ENCODE measurements at places on chromosomes 1 and 21.
A peak's percentile ranks its signal among the peaks of the same experiment; 100 is the strongest.

- DNase-seq: no peak
Observed at GRCh38 chr1:98387701-98388100, 273.8 kb upstream of the SNX7 start.

- DNase-seq: no peak
Observed at GRCh38 chr1:195173753-195174152, 1434.5 kb downstream of the KCNT2 start.

GRCh38 chr1:111497592-111497991, 5.8 kb downstream of the ADORA3 start:
- no peak for DNase-seq

GRCh38 chr1:87196110-87196827, 132.4 kb upstream of the LMO4 start:
- DNase-seq: no peak

DNA sequence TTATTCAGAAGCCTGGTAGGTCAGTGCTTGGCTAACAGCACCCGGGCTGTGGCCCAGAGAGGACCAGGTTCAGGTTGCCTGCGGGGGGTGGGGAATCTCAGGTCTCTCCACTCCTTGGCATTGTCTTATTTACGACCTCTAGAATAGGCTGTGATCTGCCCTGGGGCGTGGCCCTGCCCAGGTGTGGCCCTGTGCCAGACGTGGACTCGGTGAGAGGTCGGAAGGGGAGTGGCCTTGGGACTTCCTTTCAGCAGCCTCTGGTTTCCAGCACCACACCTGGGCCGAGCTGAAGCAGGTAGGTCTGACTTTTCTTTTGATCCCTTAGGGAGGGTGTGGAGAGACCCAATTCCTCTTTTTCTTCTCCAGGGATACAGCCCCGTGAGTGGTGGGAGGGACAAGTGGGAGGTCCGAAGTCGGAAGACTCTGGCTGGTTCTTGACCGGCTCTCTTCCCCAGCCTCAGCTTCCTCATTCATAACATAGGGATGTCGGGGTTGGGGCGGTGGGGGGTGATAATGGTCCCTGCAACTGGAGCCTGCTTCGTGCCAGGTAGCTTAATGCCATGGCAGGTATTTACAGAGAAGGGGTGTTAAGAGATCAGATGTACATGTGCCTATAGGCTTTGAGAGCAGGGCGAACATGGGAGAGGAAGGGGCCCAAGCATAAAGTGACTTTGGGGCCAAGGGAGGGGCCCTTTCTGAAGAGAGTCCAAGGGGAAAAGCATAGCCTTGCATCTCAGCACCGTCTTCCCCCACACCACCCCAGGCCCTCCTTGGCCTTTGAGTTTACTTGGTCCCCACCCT, 16.5 kb downstream of the ACOT11 start:
- DNase-seq: no peak

DNA sequence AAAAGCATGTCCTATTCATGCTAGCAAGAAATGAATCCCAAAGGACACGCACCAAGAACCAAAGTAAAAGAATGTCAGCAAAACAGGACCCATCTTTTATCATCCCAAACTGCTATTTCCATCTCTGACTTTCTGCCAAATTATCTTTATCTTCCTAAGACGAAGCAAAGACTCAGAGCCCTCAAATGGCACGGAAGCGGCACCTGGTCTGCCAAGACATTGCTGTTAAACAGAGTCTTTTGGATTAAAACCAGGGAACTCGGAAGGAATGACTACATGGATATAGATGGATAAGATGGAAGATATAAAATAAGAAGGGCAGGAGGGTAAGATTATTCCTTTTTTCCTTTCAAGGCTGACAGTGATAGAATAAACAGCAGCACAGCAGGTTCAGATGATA, 60.8 kb upstream of the LBR start:
- no peak for DNase-seq

- no peak for DNase-seq
Observed at GRCh38 chr1:59089922-59090457, 206.9 kb upstream of the FGGY start.

DNA sequence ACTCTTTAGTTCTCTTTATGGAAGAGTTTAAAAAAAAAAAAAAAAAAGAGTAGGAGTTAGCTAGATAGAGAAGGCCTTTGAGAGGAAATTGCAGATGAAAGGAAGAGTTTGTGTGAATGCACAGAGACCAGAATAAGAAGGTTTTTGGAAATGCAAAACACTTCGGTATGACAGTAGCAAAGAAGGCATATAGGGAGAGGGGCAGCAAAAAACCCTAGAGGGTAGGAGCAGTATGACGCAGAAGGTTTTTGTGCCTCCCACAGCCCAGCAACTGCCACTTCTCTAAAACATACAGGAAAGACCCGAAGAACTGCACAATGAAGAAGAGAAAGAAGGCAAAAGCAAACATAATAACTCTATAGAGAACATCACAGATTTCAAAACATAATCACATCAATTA, 84.3 kb downstream of the WDR64 start:
- DNase-seq: no peak

DNA sequence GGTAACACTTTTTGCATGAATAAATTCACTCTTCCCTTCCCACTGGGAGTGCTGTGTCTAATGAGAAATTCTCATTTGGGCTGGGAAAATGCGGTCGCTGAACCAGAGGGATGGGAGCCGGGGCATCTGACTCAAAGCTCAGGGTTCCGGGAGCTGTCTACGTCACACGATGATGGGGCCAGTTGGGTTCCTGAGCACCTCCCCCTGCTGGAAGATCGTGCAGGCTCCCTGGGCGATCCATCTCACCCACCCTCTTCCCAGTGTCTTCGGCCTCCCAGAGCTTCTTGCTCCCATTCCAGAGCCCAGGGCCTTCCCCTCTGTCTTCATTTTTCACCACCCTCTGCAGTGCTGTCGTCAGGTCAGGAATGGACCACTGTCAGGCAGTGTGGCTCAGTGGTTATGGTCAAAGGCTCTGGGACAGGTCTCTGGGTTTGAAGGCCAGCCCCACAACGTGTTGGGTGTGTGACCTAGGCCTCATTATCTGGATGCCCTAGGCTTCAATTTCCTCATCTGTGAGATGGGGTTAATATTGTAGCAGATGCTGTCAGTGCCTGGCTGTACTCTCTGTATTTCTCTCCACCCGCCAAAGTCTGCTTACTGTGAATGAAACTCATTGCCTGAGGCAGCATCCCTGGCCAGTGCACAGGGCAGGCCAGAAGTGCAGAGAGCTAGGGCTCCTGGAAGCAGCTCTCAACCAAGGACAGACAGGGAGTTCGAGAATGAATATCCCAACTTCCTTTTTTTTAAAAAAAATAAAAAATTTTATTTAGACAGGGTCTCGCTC, 31.8 kb downstream of the IGSF21 start:
- DNase-seq: no peak

DNA sequence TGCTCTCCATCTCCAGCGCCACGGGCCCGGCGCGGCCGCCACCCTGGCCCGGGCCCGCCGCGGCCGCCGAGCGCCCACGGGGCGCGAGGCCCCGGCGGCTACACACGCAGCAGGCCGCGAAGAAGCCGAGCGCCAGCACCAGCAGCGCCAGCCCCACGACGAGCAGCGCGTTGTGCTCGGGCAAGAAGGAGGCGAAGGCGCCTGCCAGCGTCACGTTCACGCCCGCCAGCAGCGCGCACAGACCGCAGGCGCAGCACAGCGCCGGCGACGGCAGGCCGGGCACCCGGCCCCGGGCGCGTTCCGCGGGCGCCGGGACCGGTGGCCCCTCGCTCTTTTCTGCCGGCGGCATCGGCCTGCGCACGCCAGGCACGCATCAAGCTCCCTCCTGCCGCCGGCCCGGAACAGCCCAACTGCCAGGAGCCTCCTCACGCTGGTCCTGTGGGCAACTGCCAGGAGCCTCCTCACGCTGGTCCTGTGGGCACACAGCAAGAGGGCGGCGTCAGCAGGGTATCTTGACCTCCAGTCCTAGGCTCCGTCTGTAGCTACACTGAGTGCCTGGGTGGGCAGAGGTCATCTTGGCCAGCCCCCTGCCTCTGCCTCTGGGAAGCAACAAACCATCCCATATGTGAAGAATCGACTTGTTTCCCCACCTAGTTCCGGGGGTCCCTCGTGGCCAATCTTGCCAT, 18.1 kb downstream of the KNCN start:
- DNase-seq: peak; percentile 36

DNA sequence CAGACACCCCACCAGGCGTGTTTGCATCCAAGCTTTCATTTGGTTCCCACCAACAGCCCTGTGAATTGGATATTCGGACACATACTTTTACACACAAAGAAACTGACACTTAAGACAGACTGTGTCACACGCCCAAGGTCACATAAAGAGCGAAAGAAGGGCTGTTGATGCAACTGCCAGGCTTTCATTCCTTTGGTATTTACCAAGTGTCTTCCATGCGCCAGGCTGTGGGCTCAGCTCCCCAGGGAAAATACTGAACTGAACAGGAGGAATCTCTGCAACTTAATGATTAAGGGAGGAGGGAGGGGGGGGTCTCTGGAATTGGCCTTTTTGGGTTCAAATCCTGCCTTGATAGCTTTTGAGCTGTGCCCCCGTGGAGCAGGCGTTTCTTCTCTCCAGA, 122.8 kb downstream of the ACTL8 start:
- DNase-seq: no peak

DNA sequence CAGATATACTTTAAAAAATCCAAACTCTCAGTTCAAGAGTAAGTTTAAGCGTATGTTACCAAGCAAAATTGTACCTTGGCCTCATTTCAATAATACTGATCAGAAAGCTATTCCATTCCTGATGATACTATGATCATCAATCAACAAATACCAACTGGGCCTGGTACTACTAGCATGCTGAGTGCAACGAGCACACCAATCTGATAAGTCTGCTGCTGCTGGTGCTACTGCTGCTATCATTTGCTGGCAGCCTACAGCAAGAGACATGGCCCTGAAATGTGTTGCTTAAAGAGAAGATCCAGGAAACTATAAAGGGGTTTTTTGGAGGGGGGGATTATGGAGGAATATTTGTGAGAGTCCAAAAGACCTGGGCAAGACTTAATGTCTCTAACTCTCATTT, 39.7 kb downstream of the NME7 start:
- no peak for DNase-seq

GRCh38 chr1:78577257-78578100, 42.8 kb upstream of the IFI44L start:
- DNase-seq: no peak

GRCh38 chr1:229410370-229410691, 23.6 kb downstream of the ACTA1 start:
- DNase-seq: no peak

DNA sequence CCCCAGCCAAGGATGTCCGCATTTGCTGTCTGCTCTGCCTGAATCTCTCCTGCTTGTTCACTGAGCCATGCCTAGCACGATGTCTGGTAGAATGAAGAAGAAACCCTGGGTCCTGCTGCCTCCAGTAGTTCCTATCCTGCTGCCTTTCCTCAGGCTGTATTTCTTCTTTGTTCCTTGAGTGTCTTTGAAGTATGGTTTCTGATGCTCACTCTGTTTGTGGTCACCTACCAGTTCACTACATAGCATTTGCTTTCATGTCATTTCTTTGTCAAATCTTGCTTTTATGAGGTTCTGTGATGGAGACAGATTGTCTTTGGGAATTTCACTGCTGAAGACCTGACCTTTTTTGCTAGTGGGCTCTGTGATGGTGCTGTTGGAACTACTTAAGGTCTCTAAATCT, 5.9 kb downstream of the UCK2 start:
- no peak for DNase-seq

DNA sequence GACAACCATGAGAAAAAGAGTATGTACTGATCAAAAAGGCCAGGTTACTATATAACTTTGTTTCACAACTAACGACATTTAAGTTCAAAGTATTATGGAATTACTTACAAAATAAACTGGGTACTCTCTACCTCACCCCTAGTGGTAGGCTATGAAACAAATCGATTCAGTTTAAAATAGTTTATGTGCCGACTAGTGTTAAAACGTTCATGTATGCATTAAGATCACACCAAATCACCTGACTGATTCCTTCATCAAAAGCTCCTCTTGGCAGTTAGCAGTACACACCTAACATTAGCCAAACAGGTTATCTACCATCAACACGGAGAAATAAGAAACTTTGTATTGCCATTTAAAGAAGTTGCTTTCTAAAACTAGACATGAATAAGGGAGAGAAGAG, 137.1 kb downstream of the AKT3 start:
- no peak for DNase-seq

- DNase-seq: no peak
Observed at GRCh38 chr1:209202830-209203532, 380.5 kb upstream of the CAMK1G start.

DNA sequence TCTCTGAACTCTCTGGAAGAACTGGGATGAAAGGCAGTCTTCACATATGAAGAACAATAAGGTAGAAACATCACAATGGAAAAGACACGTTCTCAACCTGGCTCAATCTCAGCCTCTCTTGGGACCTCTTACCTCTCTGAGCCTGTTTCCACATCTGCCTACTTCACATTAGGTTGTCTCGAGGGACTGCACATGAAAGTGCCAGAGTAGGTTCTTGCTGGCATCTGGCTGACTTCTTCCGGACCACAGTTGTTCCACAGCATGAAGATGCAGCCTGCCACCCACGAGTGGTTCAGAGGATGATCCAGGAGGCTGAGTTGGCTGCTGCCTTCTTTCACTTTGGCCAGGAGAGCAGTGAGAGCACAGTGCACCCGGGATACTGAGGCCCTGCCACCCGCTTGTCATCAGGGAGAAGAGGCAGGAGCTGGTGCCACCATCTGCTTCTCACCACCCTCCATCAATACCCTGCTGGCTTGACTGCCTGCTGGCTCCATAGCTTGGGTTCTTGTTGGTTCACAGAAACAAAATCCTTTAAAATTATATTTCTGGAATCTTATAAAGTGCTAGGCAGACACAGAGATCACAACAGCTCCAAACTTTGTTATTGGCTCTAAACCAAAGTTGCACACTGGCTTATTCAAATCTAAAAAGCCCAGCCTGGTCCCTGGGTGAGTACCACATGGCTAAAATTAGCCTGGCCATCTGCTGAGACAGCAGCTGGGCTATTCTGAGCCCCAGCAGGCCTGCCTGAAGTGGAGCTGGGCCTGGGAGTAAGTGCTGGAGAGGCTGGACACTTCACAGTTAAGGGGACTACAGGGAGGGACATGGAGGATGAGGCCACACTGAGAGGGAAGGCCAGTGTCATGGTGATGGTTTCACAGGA, 46.9 kb upstream of the LIN9 start:
- no peak for DNase-seq

DNA sequence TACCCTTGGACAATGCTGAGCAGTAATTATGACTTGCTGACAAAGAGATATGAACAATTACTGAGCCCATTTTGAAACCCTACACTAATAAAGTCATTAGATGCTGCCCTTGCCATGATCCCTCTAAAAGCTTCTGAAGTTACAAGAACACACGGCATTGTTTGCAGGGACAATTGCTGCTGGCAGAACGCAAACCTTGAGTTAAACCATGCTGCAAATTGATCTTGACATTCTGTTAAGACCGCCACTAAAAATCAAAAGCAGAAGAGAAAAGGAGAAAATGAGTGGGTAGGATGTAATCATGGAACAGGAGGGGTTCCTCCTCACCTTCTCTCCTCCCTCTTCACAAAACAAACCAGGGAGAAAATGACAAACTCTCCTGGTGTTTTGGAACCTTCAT, 136.2 kb upstream of the DMRTA2 start:
- DNase-seq: no peak
